ENCODE measurements at places on chromosomes 11 and 22.
A peak's percentile ranks its signal among the peaks of the same experiment; 100 is the strongest.

GRCh38 chr11:61553373-61554171 lies 27.3 kb downstream of the SYT7 start:
- DNase-seq = no peak

DNA sequence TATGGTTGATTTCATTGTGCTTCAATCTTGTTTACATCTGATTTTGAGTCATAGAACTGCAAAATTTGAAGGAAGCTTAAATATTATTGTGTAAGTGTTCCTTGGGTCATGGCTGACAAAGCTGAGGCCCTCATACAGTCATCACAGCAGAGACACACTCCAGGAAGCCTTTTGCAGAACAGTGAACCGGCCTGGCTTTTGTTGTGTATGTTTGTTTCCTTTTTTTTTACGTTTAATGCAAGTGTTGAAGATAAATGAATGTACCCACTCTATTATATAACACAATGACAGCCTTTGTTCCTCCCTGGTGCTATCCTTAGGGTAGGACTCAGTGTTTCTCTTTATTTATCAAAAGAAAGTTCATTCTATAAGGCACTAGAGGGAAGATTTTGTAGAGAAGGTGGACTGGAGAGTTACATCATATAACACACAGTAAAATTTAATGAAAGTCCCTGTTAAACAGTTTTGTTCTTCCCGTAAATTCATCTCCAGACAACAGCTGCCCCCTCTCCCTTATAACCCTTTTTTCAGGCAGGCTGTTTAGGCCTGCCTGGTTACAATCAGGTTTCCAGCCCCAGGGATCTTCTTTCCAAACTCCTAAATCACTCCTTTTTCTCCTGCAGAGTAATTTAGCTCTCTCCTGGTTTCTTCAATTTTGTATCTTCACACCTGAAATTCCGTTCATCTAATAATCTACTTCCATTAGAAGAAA lies 34.3 kb upstream of the CSTF3 start:
- DNase-seq = no peak

DNA sequence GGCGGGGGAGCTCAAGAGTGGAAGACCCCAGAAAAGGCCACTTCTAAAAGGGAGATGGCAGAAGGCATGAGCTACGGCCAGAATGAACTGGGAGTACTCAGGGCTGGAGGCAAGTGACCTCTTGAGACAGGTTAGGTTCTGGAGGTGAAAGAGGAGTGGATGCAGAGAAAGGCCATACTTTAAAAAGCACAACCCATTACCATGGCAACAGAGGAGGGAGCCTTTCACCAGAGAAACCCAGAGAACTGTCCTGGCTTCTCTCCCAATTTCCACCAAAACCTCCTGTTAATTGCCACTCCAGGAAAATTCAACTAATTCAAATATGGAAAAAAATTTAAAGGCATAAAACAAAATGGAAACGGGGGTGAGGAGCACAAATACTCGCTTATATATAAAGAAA lies 15.8 kb downstream of the A4GALT start:
- DNase-seq = no peak

DNA sequence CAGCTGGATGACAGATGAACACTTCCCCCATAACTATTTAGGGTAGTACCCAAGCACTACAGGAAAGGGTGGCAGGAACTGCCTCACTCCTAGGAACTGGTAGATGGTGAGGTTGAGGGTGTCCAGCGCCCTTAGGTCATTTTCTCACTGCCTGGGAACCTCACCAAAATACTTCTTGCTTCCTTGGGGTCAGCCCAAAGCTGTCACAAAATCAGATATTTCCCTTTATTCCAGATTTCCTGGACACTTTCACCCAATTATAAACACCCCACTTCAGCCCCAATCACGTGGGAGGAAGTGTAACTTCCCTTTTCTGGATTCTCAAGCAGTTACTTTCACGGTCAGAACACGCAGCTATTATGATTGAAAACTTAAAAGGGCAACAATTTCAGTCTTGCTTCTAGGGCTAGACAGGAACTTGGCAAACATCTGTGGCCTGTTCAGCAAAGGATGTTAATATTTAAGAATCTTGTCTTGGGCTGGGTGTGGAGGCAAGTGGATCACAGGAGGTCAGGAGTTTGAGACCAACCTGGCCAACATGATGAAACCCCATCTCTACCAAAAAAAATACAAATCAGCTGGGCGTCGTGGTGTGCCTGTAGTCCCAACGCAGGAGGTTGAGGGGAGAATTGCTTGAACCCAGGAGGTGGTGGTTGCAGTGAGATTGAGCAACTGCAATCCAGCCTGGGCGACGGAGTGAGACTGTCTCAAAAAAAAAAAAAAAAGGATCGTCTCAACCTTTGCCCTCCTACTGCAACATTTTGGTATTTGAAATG lies 4.0 kb downstream of the FTH1 start:
- DNase-seq = no peak

GRCh38 chr22:38097557-38098409 lies 12.7 kb downstream of the BAIAP2L2 start:
- no peak for DNase-seq

GRCh38 chr11:105108247-105108646 lies 31.3 kb downstream of the CARD18 start:
- no peak for DNase-seq

DNA sequence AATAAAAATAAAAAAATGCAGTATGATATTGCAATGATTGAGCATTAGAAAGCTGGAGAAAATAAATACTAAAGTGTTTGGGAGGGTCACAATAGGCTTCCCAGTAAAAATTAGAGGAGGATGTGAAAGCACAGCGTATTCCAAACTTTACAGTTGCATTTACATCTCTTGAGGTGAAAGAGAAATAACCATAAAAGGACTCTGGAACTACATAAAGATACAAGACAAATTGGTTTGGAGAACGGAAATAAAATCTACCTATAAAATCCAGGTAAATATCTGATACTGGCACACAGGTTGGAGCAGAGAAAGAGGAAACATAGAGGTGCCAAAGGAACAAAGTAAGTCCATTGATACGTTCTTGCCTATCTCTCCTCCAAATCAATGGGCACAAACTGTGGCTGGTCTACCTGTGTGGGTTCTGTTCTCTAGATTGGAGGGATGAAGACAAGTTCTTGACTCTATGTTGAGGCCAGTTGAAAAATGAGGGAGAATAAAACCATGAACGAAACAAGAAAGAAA lies at the start of gene MS4A12:
Gene MS4A12, plus strand, starts transcription at position 291 of the 522 bp plus-strand sequence. CDS start 4,541 bp downstream, outside the sequence.
- no peak for DNase-seq

GRCh38 chr11:116870054-116870453 lies 32.6 kb upstream of the APOA1 start:
- DNase-seq = no peak

DNA sequence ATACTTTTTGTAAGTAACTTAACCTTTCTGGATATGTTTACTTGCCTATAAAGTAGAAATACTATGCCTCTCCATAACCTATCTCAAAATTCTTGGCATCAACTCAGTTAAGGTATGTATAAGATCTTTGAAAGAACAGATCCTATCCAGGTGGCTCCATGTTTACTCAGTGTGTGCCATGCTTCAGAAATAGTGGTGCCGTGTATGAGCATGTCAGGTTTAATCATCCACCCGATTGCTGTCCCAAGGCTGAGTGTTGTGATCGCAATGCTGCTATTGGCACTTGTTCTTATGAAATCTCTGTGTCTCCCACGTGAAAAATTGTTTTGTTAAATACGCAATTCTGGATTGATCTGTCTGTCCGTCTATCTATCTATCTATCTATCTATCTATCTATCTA lies 85.9 kb upstream of the SNX19 start:
- no peak for DNase-seq

GRCh38 chr22:44182588-44183286 lies 2.0 kb downstream of the PARVG start:
- peak; percentile 48 for DNase-seq

DNA sequence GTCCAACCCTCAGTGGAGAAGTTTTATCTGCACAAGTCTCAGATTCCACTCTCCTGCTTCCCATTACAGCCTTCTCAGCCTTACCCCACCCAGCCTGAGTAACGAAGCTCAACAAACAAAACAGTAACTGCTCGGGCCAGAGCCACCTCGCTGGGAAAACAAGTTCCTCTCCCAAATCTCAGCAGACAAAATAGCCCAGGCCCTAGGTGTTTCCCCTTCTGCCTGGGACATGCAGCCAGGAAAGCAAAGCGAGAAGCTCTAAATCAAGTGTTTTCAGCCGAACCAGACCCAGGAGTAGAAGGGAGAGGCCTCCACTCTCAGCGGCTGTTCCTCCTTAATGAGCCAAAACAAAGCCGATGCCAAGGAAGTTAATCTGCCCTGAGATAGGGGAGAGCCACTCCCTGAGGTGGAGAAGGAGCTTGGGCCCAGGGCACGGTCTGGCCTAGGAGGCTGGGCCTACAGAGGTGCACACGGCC lies 44.0 kb downstream of the LIF start:
- DNase-seq = no peak

Measured in left ventricle myocardium inferior (tissue), 1 donor.